ENCODE measurements at places on chromosomes 12 and 14.

- no peak for DNase-seq
These were observed 253.1 kb downstream of the CCDC91 start for GRCh38 chr12:28443337-28443736.

DNA sequence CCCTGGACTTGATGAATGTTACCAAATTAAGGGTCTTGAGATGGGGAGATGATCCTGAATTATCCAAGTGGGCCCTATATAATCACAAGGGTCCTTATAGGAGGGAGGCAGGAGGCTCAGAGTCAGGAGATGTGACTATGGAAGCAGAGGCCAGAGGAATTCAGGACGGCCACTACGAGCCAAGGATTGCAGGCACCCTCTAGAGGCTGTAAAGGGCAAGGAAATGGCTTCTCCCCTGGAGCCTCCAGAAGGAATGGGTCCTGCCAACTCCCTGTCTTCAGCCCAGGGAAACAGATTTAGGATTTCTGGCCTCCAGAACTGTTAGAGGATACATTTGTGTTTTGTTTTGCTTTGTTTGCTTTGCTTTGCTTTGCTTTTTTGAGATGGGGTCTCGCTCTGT is 8.8 kb downstream of the BDKRB1 start:
- DNase-seq: no peak

DNA sequence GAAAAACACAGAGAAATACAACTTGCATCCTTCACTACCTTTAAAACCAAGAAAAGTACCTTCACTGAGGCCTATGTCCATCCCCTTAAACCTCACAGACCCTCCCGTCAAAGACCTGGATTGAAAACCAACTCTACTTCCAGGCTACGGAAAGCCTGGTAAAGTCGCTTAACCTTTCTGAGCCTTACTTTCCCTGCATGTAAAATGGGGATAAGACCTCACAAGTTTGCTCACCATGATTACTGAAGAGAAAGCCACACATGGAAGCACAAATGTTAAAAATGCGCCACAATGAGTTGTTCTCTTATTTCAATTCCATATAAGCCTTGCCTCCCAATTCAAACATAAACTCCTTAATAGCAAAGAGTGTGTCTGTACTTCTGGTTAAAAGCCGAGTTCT is 8.4 kb downstream of the ACTN1 start:
- no peak for DNase-seq

DNA sequence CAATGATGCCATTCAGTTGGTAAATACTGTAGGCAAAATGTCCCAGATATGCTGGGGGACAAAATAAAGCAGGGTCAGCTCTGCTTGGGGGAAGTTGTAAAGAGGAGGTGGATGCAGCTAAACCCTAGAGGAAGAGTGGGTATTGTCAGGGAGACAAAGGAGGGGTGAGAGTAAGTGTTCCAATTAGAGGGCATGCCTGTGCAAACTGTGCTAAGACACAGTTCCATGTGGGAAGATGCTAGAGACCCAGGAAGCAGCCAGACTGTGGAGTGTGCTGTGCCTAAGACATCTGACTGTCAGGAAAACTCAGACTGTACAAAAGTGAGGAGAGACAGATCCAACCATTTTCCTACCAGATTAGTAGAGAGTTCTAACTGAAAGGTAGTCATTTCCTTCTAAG is 474.3 kb downstream of the ATP23 start:
- no peak for DNase-seq

- DNase-seq: peak; percentile 73
These were observed 98.6 kb downstream of the IRF2BPL start for GRCh38 chr14:76929927-76930326.

GRCh38 chr14:105664691-105665090 is 138.3 kb downstream of the TMEM121 start:
- DNase-seq: no peak

- DNase-seq: peak; percentile 73
These were observed 768 bp downstream of the PTPN11 start for GRCh38 chr12:112419297-112420133.

DNA sequence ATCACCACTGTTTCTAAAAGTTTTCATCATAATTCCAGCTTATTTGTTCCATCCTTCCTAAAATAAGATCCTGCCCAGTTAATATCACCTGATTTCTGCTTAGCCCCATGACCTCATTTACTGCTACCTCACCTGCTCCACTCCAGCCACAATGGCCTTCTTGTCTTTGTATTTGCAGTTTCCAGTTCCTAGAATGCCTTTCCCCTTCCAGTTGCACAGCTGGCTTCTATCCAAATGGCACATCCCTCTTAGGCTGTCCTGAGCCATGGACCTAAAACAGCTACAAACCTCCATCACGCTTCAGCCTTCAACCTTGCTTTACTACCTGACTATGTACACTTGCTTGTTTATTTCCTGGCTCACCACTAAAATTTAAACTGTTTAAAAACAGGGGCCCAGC is 6.5 kb upstream of the LGMN start:
- DNase-seq: no peak

GRCh38 chr12:1691123-1692007 is 495 bp downstream of the ADIPOR2 start:
- DNase-seq: peak; percentile 79

Measured in OCI-M1 (cell line).